ENCODE measurements at places on chromosomes 3 and 15.

GRCh38 chr15:97236140-97236539, 724.4 kb upstream of the ARRDC4 start:
- DNase-seq, result no peak

DNA sequence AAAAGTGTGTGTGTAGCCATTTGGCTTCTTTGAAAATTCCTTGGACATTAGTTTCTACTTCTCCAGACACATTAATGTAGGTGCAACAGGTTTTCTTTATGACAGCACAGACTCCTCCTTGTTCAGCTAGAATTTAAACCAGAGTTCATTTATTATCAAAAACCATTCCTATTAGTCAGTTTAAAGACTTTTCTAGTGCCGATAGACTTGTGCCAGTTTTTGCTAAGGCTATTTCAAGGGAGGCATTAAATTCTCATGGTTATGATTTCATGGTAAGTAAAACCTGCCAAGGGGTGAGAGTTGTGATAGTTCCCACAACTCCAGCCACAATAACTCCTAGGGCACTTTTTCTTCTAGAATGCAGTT, 20.6 kb upstream of the SENP7 start:
- no peak for DNase-seq

DNA sequence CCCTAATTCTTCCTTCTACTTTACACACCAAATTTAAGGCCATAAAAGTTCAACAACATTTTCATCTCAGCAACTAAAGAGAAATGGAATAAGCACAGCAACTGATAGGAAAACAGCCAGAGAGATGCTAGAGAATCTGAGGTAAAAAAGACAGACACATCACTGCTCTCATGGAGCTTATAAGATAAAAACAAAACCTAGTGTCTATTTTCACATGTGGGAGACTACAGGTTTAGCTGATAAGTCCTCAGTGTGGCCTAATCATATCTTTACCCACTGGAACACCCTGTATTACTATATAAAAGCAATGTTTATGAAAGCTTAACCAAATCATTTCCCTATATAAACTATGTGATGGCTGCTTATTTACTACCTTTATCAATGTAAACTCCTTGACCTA, 33.0 kb downstream of the KPNA4 start:
- no peak for DNase-seq

GRCh38 chr15:80497221-80497620, 93.0 kb downstream of the ARNT2 start:
- DNase-seq, result no peak

- DNase-seq, result no peak
Observed at GRCh38 chr3:16205156-16205870, 30.8 kb downstream of the GALNT15 start.

DNA sequence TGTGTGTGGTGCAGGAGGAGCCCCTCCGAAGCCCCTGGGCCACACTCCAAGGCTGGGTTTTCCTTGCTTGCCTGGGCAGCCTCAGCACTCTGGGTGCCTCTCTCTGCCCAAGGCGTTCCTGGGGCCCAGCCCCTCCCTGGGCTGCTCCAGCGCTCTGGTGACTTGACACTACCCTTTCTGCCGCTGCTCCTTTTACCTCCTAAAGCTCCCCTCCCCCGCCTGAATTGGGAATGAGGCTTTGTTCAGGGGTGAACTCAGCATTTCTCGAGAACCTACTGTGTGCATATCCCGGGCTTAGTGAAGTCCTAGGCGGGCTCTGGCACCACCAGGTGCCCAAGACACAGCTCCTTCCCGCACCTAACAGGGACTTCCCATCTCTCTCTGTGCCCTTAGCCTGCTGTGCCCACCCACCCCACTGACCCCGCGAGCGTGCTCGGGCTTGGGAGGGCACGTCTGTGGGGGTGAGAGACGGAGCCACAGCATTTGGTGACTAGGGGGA, 1.2 kb upstream of the BAHD1 start:
- DNase-seq, result peak; percentile 68

All from H1 (cell line).